ENCODE measurements at places on chromosomes 6 and 20.

- no peak for DNase-seq
These were observed 118.2 kb downstream of the TTLL2 start for GRCh38 chr6:167442796-167443680.

- DNase-seq = peak; percentile 60
These were observed 128.8 kb downstream of the FOXO3 start for GRCh38 chr6:108689272-108690161.

- no peak for DNase-seq
These were observed 25.1 kb upstream of the FAM8A1 start for GRCh38 chr6:17574866-17575560.

GRCh38 chr20:21303872-21304586, 898 bp downstream of the XRN2 start:
- no peak for DNase-seq

DNA sequence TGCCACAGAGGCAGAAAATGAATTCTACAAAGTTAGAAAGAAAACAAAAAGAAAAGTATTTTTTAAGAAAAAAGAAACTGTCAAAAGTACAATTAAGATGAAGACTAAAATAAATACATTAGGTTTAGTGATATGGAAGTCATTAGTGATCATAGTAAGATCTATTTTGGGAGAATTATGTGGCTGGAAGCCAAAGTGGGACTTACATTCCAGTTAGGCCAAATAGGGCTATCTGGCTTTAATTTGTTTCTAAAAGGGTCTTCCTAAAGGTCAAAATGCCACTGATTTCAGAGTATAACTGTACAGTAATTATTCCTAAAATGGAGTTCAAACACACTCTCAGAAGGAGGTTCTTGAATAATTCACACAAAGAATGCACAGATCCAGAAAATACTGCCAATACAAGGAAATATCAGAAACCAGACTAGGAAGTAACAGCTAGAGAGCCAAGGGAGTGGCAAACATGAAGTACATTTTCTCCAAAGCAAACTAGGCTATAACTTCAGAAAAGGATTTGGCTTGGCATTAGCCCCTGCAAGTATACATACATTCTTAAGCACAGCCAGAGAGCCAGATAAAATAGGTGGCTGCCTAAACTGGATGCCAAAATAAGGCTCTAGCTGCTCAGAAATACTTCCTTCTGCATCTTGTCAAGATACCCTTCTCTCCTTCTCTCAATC, 45.3 kb downstream of the PDSS2 start:
- DNase-seq = no peak

- DNase-seq = no peak
These were observed 46.4 kb upstream of the CHD6 start for GRCh38 chr20:41664584-41664983.

- DNase-seq = no peak
These were observed 7.9 kb downstream of the MYLK2 start for GRCh38 chr20:31827059-31827458.

DNA sequence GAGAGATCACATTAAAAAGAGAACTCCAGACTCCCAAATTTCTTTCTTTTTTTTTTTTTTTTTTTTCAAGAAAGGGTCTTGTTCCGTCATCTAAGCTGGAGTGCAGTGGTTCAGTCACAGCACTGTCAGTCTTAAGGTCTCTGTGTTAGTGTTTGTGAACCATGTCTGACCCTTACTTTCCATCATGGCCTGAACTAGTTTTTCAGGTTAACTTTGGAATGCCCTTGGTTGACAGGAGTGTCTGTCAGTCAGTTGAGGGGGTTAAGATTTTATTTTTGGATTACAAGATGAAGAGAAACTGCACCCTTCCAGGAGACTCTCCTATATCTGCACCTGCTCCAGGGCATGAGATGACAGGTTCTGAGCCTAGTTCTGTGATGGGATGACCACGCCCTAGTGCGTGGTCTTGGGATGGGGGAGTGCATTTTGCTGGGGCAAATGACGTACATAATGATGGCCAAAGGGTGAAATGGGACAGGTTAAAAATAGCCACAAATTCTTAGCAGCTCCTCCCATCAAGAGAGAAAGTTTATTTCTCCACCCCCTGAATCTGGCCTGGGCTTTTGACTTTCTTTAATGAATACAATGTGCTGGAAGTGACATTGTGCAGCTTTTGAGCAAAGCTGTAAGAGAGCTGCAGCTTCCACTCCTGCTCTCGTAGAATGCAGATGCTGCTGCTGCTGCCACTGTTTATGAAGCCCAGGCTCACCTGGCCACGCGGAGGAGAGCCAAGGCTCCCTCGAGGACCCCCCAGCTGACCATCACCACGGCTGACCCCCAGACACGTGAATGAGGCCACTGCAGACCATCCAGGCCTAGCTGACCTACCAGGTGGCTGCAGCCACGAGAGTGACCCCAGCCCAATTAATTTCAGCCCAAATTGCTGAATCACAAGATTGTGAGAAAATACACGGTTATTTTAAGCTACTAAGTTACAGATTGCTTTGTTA, 29.7 kb upstream of the FAM50B start:
- no peak for DNase-seq

DNA sequence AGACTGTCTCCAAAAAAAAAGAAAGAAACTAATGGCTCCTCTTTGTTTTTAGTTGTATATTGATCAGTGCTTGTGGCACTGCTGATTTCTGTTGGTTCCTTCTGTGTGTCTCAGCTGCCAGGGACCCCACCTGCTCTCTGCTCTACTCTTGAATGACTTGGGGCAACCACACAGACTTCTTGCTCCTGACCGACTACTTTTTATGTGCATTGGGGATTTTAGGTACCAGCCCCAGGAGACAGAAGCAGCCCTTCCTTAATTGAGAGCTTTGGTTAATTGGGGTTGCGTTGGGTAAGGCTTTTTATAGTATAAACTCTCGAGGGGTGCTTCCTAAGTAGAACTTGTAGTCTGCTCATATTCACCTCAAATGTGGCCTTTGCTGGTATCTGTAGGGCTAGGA, 6.9 kb downstream of the STK35 start:
- no peak for DNase-seq

- DNase-seq = no peak
These were observed 188.2 kb upstream of the PREP start for GRCh38 chr6:105591053-105591452.

- DNase-seq = peak; percentile 79
These were observed 119.4 kb downstream of the JARID2 start for GRCh38 chr6:15365273-15365687.

GRCh38 chr20:7031222-7031621, 263.7 kb downstream of the BMP2 start:
- no peak for DNase-seq

DNA sequence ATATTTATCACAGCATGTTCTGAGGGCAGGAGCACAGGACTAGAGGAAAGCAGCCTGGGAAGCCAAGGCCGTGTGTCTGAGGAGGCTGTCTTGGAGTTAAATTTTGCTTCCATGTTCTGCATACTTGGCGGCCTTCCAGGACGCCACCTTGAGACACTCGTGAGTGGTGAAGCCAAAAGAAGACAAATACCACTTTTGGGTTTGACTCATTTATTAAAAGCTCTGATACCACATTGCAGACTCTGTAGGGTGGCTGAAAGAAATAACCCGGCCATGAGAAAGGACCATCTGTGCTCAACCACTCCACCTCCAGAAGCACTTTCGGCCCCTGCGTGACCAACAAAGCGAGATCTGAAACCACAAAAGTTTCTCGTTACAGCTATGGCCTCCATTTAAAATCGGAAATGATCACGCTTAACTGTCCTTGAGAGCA, 120.0 kb downstream of the TMEM242 start:
- DNase-seq = no peak

DNA sequence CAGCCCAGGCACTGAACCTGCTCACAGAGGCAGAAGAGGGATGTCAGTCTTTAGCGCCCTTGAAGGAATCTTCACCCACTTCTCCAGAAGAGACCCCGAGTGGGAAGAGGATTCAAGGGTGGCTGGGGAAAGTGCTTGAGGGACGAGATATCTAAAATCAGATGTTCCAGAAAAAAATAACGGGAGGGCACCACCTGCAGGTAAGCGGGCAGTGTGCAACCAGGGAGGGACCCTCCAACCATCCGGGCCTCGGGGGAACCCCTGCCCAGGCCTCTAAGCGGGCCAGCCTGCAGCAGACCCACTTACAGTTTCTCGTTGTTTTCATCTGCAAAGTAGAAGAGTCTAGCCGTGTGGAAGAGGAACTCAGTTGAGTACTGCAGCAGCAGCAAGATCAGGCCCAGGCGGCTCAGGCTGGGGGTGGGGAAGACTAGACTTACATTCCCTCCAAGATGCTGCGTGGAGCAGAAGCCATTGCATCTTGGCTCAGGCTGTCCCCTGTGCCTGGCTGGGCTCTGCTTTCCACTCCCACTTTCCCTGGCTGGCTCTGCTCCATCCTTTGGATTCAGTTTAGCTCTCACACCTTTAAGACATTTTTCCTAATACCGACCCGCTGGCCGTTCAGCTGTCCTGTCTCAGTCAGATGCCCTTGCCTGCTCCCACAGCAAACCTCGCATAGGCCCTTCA, 71.0 kb downstream of the TRAM2 start:
- DNase-seq = peak; percentile 73
